ENCODE measurements at places on chromosomes 6 and 20.

- H3K4me3 ChIP-seq: no peak overlapping the region
- no peaks in the 10 kb centered on the region for H3K27me3 ChIP-seq
- DNase-seq: no peak
- H3K36me3 ChIP-seq: no peaks in the 10 kb centered on the region
- peaks cover 22% of the 10 kb centered on the region for H3K4me1 ChIP-seq
Measured at GRCh38 chr6:11712760-11713159, 65.8 kb downstream of the ADTRP start.

- no peak overlapping the region for H3K27ac ChIP-seq
- no peak for DNase-seq
- peaks cover 3% of the 10 kb centered on the region for H3K4me1 ChIP-seq
- H3K36me3 ChIP-seq: no peaks in the 10 kb centered on the region
Measured at GRCh38 chr6:38218235-38218634, 398.7 kb downstream of the ZFAND3 start.

DNA sequence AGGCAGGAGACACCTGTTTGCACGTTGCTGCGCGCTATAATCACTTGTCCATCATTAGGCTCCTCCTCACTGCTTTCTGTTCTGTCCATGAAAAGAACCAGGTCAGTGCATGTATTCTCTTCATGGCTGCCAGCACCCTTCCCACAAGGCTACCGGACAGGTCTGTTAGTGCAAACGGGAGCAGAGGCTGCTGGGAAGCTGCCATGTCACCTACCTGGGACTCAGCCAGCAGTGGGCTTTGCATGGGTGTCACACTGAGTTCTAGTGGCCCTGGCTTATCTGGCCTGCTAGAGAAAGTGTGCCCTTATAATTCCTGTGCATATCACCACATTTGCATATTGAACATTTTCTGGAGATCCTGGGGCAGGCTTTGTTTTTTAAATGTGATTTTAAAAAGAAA is 24.8 kb downstream of the LYRM2 start:
- no peak overlapping the region for H3K27ac ChIP-seq
- H3K27me3 ChIP-seq: peaks cover 8% of the 10 kb centered on the region
- H3K36me3 ChIP-seq: no peaks in the 10 kb centered on the region
- no peak overlapping the region for H3K4me3 ChIP-seq
- H3K4me1 ChIP-seq: no peaks in the 10 kb centered on the region

DNA sequence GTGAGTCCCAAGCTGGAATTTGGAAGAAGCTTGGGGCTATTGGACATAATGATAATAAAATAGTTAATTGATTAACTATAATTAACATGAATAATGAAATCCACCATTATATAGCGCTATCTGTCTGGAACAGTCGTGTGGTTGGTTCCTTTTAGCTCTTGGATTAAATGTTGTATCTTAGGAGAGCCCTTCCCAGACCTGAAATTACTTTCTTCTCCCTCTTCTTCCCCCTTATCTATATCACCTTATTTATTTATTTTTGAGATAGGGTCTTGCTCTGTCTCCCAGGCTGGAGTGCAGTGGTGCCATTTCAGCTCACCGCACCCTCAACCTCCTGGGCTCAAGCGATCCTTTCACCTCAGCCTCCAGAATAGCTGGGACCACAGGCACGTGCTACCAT is 64.6 kb downstream of the NCOA3 start:
- H3K27me3 ChIP-seq: no peaks in the 10 kb centered on the region
- H3K4me1 ChIP-seq: peaks cover 53% of the 10 kb centered on the region
- peaks cover 12% of the 10 kb centered on the region for H3K36me3 ChIP-seq
- no peak overlapping the region for H3K4me3 ChIP-seq
- DNase-seq: no peak

GRCh38 chr6:139060332-139060731 is 31.8 kb downstream of the ABRACL start:
- DNase-seq: peak; percentile 32
- peaks cover 11% of the 10 kb centered on the region for H3K4me1 ChIP-seq
- H3K27ac ChIP-seq: no peak overlapping the region
- H3K36me3 ChIP-seq: no peaks in the 10 kb centered on the region
- H3K4me3 ChIP-seq: no peak overlapping the region

DNA sequence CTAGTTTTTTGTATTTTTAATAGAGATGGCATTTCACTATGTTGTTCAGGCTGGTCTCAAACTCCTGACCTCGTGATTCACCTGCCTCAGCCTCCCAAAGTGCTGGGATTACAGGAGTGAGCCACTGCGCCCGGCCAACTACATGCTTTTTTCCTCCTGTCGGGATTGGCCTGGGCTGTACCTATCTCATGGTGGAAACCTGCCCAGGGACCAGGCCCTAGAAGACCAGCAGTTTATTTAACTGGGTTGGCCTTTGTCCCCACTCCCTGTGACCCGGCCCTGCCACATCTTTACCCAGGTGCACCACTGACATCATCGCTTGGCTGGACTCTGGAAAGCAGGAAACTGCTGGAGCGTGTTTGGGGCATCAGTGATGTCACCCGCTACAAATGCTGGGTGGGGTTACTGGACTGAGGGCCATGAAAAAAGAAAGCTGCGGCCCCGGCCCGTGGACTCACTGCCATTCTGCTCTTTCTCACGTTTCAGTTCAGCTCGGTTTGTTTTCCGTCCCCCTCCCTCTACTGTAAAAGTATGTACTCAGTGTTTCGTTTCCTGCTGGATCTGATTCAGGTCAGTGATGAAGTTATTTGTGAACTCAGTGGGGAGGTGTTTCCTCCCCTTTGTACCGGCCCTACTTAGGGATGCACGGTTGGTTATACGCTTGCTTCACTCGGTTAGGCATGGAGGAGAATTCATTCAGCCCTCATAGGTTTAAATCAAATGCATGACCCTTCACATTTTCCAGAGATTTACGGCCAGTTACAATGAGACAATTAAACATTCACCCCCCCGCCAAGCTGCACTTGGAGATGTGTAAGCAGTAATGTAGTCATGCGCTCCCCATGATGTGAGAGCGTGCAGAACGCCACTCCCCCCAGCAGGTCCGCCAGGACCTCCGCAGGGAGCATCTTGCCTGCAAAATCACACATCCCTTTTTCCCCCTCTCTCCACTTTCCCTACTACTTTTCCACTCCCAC is 179.3 kb downstream of the MTHFD1L start:
- H3K4me3 ChIP-seq: peak overlapping the region; percentile 71
- H3K27me3 ChIP-seq: peaks cover 1% of the 10 kb centered on the region
- DNase-seq: peak; percentile 53
- H3K27ac ChIP-seq: peak overlapping the region; percentile 95

Data from HFFc6 (cell line).